ENCODE measurements at places on chromosomes 12 and 14.

DNA sequence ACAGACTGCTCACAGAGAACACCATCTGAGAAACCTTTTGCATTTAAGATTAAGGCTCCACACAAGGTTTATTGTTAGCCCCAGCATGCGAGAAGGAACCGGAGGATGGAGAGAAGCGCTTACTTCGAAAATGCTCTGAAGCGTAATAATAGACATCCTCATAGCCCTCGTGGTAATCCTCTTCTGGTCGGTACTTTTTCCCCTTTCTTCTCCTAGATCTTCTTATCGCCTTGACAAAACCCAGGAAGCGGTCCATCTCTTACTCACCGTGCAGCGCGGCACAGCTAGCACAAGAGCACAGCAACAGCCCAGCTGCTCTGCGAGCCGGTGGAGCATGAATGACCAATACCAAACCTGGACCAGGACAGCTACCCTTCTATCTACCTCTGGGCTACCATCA is 125.1 kb upstream of the GRIP1 start:
- no peak for DNase-seq

GRCh38 chr12:50932787-50933280 is 19.5 kb upstream of the HIGD1C start:
- no peak for DNase-seq

DNA sequence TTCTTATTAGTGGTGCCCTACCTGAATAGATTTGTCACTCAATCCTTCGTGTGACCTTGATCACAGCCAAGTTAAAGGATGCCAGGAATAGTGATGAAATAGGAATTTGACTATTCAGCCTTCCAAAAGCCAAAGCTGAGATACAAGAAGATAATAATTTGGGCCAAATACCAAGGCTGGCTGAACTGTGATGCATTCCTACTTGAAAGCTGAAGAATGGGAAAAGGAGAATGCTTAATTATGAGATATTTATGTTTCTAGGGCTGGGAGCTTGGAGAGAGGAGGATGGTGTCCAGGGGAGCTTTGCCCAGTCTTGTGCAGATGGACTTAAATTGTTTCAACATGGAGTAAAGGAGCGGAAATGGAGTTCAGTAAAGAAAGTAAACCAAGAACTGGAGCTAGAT is 5.2 kb downstream of the RNASE7 start:
- DNase-seq = no peak

DNA sequence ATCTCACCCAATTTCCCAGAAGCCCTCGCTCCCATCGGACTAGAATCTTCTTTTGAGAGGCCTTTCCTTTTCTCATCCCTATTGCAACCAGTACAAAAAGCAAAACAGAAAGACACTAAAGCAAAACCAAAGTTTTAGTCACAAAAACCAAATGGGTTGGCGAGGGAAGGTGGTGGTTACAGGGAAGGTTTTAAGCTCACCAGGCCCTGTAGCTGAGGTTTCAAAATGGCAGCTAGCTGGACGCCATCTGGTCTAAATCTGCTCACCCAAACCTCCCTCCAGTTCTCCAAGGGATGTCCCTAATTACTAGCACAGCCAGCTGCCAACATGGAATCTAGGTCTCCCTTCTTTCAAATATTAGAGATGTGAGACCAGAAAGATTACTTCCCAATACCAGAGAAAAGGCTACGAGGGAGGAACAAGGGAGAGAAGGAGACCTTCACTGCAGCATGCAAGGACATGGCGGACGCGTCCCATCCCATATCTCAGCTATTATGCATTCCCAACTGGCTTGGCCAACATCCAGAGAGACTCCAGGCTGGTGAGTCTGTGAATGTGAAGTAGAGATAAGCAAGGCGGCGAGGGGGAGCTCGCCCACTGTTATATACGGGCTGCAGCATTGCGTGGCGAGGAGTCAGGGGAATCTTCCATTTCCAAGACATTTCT is 70.8 kb downstream of the DPF3 start:
- no peak for DNase-seq

DNA sequence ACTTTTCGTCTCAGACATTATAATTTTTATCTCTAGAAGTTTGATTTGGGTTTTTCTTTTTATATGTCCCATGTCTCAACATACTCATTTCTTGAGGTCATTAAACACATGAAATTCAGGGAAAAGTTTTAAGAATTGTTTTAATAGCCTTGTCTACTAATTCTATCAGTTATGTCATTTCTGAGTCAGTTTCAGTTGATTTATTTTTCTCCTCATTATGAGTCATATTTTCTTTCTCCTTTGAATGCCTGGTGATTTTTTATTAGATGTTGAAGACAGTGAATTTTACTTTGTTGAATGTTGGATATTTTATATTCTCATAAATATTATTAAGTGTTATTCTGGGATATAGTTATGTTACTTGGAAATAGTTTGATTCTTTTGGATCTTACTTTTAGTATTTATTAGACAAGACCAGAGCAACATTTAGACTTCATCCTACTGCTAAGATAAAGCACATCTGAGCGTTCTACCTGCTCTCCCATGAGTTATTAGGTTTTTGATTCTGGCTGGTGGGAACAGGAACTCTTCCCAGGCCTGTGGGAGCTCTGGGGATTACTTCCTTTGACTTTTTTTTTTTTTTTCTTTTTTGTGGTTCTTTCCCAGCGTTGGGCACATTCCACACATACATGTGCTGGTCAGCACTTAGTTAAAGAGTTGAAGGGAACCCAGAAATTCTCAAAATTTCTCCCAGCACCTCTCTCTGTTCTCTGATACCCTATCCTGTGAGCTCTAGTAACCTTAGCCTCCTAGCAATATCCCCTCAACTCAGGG is 1157.7 kb downstream of the BCL11B start:
- no peak for DNase-seq

DNA sequence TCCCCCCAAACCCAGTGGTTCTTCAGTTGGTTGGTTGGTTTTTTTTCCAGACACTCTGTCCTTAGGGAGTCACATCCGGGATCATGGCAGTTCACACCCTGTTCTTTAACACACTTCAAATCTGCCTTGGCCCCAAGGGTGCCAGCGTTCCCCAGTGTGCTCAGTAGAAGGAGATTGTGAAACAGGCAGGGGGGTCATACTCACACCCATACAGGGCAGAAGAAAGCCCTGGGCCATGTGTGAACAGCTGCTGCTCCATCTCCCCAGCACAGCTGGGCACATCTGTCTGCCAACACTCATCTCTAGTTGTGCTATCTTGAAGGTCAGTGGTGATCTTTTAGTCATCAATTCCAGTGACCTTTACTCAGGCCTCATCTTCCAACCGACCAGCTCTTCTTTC is 64.4 kb upstream of the FUT8 start:
- no peak for DNase-seq

DNA sequence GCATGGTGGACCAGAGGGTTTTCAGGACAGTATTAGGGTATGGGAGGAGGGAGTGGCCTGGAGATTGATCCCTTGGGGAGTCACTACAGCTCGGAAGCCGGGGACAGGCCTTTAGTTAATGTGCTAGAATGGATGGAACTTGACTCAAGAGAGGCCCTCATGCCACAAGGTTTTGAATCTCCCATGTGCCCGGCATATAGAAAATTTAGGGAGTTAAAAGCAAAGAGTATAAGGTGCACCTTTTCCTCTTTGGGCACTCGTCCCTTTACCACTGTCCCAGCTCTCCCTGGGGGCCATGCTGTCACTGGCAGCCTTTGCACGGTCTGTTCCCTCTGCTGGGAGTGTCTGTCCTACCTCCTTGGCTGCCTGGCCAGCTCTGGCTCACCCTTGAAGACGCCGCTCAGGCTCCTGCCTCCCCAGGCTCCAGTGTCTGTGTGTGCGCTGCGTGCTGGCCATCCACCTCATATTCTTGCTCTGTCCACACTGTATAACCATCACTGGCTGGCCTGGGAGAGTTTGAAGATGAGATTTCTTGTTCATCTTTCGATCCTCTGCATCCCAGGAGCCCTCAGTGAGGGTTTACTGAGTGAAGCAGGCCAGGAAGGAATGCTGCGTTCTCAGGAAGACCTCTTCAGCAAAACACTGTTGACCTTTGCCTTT is 161.3 kb downstream of the ZFP36L1 start:
- DNase-seq = no peak

- no peak for DNase-seq
These were observed 326.7 kb upstream of the TMPO start for GRCh38 chr12:98188650-98189077.

DNA sequence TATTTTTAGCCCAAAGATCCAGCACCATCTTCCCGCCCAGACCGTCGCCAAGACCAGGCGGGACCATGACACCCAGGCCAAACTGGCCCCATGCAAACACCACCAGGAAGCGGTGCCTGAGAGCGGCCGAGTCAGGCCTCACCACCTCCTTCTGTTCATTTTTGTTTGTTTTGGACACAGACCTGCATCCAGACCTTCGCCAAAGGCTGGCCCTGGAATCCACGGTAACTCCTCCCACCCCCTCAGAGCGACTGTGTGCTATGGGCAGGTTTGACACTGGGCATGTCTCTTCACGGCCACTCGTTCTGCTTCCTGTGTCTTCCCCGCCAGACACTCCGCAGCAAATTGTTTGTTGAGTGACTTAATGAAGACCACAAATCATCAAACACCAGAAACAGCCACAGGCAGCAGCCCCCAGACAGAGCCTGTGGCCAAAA is 47.1 kb downstream of the NCOR2 start:
- no peak for DNase-seq

GRCh38 chr12:61369241-61369910 is 890.8 kb upstream of the USP15 start:
- DNase-seq = no peak

DNA sequence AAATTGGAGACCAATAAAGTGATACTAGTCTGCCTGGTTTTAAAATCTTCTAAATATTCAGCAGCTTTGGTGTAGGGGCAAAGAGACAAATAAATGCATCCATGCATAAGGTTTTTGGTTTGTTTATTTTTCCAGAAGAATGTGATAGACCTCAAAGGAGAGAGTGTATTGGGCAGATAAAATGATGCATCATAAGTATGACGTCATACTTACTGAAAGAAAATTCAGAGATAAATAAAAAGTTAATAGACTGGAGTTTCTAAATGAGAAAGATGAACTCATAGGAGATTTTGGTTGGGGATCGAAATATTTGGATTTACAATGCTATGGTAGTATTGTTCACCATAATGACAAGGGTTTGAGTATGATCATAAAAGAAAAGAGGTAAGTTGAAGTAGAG is 10.2 kb downstream of the SYT10 start:
- DNase-seq = no peak
